ENCODE measurements at places on chromosomes 12 and 14.

DNA sequence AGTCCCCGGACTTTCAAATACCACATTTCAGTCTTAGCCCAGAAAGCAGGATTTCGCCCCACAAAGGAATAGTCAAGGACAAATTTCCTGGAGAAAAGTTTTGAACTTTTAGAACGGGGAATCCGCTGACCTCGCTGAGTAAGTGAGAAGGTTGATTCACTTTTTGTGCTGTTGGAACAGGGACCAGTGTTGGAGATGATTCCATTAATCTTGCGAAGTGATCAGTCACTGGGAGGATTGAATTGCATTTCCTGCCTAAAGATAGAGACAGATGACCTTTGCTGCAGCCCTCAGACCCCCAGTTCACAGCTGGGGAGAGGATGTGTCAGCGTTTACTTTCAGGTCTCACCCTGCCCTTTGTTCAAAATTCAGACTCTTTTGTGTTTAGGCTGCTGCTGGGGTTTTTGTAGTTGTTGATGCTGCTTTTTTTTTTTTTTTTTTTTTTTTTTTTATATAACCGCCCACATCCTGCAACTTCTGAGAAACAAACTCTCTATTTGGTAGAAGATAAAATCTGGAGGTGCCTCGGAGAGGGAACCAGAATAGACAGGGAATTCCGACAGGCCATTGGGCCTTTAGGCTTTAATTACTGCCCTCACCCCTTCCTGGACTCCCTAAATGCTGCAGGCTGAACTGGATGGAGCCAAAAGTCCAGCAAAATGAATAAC lies 9.8 kb upstream of the KDM2B start:
- DNase-seq = peak; percentile 79

DNA sequence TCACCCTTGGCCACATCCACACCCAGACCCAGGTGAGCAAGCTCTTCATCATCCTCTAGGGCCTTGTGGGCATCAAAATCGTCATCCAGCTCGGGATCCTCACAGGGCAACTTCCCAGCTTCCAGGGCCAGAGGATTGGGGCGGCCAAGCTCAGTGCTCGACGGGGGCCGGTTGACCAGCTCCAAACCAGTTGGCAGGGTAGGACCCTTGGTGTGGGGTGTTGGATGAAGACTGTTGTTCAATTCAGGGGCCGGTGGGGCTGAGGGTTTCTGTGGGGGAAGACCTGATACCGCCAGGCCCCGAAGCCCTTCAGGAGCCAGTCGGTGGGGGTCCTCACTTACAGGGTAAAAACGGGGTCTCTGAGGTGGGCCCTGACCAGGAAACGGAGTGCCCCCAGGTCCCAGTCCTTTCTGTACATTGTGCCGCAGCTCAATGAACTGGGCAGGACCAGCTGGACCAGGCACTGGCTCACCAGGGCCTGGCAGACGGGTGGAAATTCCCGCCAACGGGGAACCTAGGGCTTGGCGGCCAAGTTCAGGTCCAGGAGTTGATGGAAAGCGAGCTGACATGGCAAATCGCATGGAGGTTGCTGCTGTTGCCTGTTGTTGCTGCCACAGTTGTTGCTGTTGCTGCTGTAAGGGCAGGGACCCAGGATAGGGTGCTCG lies 19.8 kb upstream of the PRKAG1 start:
- DNase-seq = no peak

GRCh38 chr12:52740584-52740983 lies 36.6 kb downstream of the KRT76 start:
- no peak for DNase-seq

DNA sequence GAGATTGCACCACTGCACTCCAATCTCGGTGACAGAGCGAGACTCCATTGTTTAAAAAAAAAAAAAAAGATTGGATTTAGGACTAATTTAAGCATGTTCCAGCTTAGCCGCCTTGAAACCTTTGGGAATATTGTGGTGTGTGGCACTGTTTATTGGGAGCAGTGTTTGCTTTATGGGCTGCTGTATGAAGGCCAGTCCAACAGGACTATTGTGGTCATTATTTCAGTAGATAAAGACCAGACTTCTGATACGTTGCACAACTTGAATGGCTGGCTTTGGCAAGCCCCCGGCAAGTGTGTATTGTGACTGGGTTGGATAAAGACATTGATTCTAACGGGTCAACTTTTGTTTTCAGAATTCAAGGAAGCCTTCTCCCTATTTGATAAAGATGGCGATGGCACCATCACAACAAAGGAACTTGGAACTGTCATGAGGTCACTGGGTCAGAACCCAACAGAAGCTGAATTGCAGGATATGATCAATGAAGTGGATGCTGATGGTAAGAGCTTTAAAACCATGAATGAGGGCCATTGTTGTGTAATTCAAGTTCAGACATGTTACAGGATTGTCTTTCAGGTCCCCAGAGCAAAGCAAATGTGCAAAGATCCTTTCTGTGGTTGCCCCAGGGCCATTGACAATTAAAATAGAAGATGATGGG lies 4.2 kb downstream of the CALM1 start:
- no peak for DNase-seq

DNA sequence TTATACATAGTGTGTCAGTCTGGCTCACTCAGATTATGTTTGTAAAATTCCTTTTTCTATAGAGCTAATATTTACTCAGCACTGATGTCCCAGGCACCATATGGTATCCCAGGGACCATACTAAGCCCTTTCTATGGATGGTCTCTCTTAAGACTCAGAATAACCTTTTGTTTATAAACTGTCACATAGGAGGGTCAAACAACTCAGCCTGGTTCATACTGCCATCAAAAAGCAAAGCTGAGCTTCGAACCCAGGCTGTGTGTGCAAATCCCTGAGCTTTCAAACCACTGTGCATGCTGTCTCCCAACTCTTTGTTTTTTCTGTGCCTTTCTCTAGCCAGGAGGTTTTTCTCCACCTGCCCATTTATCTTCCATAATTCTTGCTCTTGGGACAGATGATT lies 135.6 kb upstream of the ARHGAP5 start:
- no peak for DNase-seq

DNA sequence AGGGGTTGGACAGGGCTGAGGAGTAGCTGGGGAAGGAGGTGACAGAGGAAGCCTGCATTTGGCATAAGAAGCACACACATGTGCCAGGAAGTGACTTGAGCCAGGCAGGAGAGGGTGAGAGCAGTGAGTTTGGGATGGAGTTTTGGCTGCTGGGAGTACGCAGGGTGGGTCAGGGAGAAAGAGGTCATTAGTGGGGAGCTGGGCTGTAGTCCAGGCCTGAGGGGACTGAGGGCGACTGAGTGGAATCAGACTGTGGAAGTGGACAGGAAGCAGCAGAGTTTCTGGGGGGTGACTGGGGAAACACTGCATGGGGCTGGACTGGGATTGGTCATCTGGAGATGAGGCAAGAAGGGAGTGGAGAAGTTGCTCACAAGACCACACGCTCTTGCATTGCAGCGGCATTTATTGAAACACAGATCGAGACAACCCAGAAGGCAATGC lies 7.6 kb downstream of the KRT85 start:
- no peak for DNase-seq

GRCh38 chr14:24430682-24431568 lies 1.2 kb downstream of the KHNYN start:
- no peak for DNase-seq

- DNase-seq = no peak
Measured at GRCh38 chr14:28121512-28122297, 644.9 kb upstream of the FOXG1 start.

- no peak for DNase-seq
Measured at GRCh38 chr12:77594366-77594765, 236.3 kb upstream of the NAV3 start.

DNA sequence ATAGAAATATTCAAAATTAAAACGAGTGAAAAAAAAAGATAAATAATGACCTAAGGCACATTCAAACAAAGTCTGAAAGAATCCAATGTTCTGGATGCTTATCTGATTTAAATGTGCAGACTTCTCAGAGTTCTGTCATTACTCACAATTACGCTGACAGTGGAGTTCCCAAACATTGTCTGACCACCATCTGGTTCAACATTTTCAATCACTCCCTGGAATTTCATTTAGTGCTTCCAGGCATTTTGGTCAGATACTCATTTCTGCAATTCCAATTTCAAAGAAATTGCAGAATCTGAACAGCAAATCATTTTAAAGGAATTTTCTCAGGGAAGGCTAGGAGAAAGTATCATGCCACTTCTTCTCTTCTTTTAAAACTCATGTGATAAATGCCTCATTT lies 398.2 kb upstream of the PDE3A start:
- DNase-seq = no peak

DNA sequence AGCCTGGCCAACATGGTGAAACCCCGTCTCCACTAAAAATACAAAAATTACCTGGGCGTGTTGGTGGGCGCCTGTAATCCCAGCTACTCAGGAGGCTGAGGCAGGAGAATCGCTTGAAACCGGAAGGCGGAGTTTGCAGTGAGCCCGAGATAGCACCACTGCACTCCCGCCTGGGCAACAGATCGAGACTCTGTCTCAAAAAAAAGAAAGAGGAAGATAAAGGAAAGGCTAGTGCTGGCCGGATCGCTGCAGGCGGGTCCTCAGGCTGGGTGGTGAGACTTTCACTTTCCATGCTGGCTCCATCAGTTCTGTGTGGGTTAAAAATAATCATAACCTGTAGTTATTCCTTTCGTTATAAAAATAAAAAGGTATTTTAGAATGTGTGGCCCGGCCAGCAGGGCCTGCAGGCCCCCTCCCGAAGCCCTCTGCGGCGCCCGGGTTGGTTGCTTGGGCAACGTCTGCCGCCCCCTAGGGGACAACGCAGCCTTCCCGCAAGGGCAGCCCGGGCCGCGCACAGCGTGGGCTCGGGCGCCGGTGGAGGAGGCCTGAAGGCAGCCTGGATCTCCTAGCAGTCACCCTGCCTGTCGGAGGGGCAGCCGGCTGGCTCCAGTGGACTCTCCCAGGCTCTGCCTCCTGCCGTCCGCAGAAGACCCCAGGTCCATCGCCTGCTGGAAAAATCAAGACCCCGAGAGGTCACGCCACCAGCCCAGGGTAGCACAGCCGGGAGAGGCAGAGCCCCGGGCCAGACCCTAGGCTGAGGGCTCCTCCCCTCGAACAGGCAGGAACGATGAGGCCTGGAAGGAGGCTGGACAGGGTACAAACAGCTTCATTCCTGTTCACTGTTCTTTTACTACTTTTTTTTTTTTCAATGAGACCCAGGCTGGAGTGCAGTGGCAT lies 5.0 kb upstream of the SLC25A47 start:
- peak; percentile 57 for DNase-seq

DNA sequence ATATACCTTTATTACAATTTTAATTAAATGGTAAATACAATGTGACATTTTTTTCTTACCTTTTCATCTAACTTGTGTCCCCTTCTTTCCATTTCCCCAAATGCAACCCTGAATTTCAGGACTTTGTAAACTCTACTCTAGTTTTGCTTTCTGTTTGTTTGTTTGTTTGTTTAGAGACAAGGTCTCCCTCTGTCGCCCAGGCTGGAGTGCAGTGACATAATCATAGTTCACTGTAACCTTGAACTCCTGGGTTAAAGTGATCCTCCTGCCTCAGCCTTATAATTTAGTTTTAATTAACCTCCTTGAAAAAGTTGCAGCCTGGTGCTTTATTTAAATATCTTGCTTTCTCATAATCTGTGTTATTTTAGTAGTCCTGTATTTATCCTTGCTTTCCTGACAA lies 59.0 kb upstream of the MON2 start:
- no peak for DNase-seq

- DNase-seq = no peak
Measured at GRCh38 chr14:26078561-26078960, 519.3 kb downstream of the NOVA1 start.

DNA sequence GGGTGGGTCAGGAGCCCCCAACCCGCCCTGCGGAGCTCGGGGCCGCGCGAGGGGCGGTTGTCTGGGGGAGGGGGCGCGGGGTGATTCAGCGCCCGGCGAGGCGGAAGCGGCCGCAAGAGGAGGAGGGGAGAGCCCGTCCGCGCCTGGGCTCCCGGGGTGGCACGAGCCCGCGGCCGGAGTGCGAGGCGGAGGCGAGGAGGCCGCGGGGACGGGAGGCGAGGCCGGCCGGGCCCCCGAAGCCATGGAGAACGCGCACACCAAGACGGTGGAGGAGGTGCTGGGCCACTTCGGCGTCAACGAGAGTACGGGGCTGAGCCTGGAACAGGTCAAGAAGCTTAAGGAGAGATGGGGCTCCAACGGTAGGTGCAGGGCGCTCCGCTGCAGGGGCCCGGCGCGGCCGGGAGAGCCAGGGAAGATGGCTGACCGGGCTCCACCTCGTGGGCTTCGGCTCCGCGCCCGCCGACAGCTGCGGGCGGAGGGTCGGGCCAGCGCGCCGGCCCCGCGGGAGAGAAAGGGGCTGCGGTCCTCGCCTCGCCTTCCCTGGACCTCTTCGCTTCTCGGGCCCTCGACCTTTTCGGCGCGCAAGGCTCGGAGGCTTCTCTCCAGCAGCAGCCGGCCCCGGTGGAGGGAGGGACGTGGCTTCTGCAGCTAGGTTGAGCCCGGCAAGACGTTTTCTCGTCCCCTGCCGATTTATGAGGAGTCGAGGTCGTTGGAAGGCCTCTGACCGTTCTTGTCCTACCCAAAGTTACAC lies 677 bp downstream of the ATP2A2 start:
- peak; percentile 95 for DNase-seq

- no peak for DNase-seq
Measured at GRCh38 chr14:89652352-89652751, 235.3 kb upstream of the FOXN3 start.

DNA sequence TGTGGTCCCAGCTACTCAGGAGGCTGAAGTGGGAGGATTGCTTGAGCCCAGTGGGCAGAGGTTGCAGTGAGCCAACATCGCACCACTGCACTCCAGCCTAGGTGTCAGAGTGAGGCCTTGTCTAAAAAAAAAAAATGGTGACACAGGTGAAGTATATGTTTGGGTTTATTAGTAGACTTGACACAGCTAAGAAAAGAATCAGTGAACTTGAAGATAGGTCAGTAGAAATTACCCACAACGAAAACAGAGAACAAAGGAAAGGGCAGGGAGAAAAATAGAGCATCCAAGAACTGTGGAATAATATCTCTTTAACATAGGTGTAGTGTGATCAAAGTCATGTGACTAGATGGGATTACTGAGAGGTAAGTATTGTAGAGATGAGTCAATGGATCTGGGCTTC lies 23.7 kb downstream of the ATF1 start:
- DNase-seq = no peak

- no peak for DNase-seq
Measured at GRCh38 chr14:88798156-88798555, 5.4 kb upstream of the EML5 start.

- no peak for DNase-seq
Measured at GRCh38 chr14:69997849-69998248, 118.6 kb downstream of the SMOC1 start.

GRCh38 chr12:77734214-77734883 lies 96.3 kb upstream of the NAV3 start:
- DNase-seq = no peak

GRCh38 chr14:26594148-26594547 lies 3.7 kb downstream of the NOVA1 start:
- DNase-seq = no peak

GRCh38 chr12:112096667-112097066 lies 11.9 kb downstream of the NAA25 start:
- no peak for DNase-seq

DNA sequence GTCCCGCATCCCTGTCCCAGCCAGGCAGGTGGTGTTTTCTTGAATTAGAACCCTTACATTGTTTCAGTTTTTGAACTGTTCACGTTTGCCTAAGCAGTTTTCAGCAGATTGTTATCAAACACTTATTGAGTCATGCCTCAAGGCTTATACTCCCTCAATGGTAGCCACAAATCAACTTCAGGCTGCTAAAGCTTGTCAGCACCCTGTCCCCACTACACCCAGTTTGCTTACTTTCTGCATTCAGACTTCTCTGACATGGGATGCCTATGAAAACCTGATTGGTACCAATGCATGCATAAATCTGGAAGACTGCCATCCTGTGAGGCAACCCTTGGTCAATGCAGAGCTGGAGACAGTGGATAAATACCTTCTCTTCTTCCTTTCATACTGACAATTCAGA lies 225.4 kb downstream of the BTG1 start:
- no peak for DNase-seq

- DNase-seq = no peak
Measured at GRCh38 chr12:84336231-84336630, 576.4 kb downstream of the SLC6A15 start.
